ENCODE measurements at places on chromosomes 16 and 17. TPM values are rescaled to one million over a fixed set of nuclear protein-coding genes. Genes with fewer than 3 reads are reported as not detected.

The NOS2 gene
- polyA plus RNA-seq: 1.9 TPM

The GPR179 gene
- 0.07 TPM for polyA plus RNA-seq

The C16orf74 gene
- polyA plus RNA-seq: 2.5 TPM

The LRRC37A gene
- polyA plus RNA-seq: 3.8 TPM

The LCMT1 gene
- polyA plus RNA-seq: 67.2 TPM

The ABCA9 gene
- polyA plus RNA-seq: 3.1 TPM

The GPT2 gene
- 36.3 TPM for polyA plus RNA-seq

The CTRB2 gene
- polyA plus RNA-seq: not detected

The CD300LG gene
- polyA plus RNA-seq: 0.96 TPM

The FBXW10 gene
- 0.68 TPM for polyA plus RNA-seq

The AANAT gene
- 0.22 TPM for polyA plus RNA-seq

The UNKL gene
- 16.5 TPM for polyA plus RNA-seq

The SDR42E1 gene
- 14.8 TPM for polyA plus RNA-seq

The CHD9NB gene
- 2.9 TPM for polyA plus RNA-seq

The C17orf67 gene
- 2.0 TPM for polyA plus RNA-seq

The ADPRM gene
- 18.3 TPM for polyA plus RNA-seq

The SPATA22 gene
- 0.49 TPM for polyA plus RNA-seq

The C16orf96 gene
- 0.41 TPM for polyA plus RNA-seq

The NPIPA5 gene
- polyA plus RNA-seq: 31.6 TPM

The ZNF771 gene
- 4.6 TPM for polyA plus RNA-seq

The CDH15 gene
- polyA plus RNA-seq: 2.3 TPM

The SLC35G6 gene
- polyA plus RNA-seq: 0.12 TPM

The KRT24 gene
- polyA plus RNA-seq: 0.18 TPM

The CLDN9 gene
- 2.6 TPM for polyA plus RNA-seq

The QRICH2 gene
- 11.8 TPM for polyA plus RNA-seq

The CRISPLD2 gene
- polyA plus RNA-seq: 6.8 TPM

The EXOC3L1 gene
- polyA plus RNA-seq: 3.5 TPM

The CACNG1 gene
- 0.11 TPM for polyA plus RNA-seq

The LRRC75A gene
- 5.2 TPM for polyA plus RNA-seq

The SMTNL2 gene
- polyA plus RNA-seq: 48.0 TPM

The RHOT1 gene
- polyA plus RNA-seq: 48.7 TPM

The WNT3 gene
- polyA plus RNA-seq: 2.4 TPM

The CMTM2 gene
- polyA plus RNA-seq: 0.42 TPM

The ABCA8 gene
- 1.2 TPM for polyA plus RNA-seq

The RBFOX1 gene
- polyA plus RNA-seq: 3.5 TPM

The OR3A2 gene
- polyA plus RNA-seq: 0.68 TPM

The RAB26 gene
- polyA plus RNA-seq: 2.0 TPM

The RHBDF1 gene
- 27.8 TPM for polyA plus RNA-seq

The PAQR4 gene
- polyA plus RNA-seq: 7.0 TPM

The CEP20 gene
- 32.6 TPM for polyA plus RNA-seq

Measured in left renal pelvis (tissue), 4 donors.